RWPE2 (cell line): ENCODE measurements at places on chromosomes 3 and 15.

- no peak for DNase-seq
These were observed 459.9 kb downstream of the RAP2B start for GRCh38 chr3:153621953-153622352.

DNA sequence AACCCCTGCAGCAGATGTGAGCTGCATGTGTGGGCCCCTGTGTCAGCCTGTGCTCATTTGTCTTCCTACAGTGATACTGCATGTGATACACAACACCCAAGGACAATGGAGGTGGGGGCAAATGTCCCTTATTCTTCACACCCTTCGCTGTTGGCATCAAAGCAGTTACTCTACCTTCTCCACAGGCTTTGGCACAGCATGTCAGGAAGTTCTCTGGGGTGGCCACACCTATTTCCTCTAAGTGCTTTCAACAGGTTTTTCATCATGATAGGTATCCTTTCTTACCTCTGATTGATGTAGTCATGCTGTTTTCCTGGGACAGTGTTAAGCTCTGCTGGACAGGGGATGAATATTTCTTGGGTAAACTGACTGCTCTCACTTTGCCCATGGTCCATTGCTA is 29.5 kb downstream of the ZNF662 start:
- DNase-seq, result no peak

DNA sequence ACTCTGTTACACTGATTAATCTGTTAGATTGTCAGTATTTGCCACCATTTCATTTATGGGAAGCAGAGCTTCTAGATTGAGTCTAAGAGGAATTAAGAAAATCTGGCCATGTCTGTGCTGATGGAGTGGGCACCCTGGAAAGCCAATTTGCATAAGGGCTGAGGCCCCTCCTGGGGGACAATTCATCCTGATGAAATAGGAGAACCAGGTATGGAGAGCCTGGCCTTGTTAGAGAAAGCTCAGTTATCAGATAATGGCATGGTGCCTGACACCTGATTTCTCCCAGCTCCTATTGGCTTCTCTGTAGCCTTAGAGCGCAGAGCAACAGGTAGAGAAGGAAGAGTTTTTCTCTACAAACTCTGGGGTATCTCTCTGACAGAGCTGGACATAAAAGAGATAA is 114.2 kb downstream of the EBLN2 start:
- no peak for DNase-seq

DNA sequence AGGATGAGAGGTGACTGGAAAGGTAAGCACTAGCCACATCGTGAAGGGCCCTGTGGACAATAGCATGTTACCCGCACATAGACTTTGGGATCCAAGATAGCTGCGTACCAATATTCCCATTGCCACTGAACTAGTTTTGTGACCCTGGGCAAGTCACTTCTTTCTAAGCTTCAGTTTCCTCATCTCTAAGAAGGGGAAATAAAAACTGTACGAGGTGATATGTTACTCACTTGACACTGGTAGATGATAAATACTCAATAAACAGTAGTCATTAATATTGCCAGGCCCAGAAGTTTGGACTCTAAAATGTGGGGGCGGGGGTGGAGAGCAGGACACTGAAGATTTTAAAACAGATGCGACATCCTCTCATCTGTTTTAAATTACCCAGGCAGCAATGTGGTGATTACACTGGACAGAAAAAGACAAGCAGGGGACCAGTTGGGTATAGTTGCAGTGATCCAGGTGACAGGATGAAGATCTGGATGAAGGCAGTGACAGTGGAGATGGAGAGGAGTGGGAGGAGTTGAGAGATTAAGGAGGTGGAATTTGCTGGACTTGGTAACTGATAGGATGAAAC is 2.5 kb downstream of the ATG7 start:
- DNase-seq, result no peak

GRCh38 chr15:90401495-90401894 is 13.5 kb downstream of the IQGAP1 start:
- DNase-seq, result no peak

DNA sequence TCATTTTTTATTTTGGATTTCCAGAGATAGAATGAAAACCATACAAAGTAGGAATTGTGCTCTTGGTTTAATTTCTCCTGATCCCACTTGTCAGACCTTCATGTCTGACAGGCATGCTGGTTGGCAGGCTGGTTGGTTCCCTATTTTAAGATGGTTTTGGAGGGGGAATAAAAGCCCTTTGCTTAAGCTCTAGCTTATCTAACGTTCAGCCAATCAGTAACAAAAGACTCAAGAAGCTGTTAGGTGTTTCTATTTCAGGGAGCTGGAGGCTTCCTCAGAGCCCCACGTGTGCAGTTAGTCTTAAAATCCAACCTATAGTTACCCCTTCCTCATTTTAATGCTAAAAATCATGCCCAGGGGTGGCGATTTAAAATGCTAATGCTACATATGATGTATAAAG is 40.5 kb upstream of the XIRP1 start:
- no peak for DNase-seq

GRCh38 chr15:48596841-48597240 is 48.7 kb downstream of the FBN1 start:
- DNase-seq, result no peak

DNA sequence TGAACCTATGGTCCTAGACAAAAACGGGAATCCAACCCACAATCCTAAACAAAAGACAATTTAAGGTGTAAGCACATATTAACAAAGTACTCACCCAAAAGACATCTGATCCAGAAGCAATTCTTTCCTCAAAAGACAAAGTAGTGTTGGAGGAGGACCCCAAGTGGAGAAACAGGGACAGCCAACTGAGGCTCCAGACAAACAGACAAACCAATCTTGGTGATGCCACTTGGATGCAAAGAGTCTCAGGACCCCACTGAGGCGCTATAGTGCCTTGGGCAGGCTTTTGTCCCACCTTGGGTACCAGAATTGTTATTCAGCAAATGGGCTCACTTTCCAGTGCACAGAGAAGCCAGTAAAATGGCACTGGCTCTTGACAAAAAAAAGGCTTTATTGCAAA is 613.8 kb downstream of the DIPK2A start:
- DNase-seq, result no peak

GRCh38 chr15:47773143-47773542 is 55.8 kb downstream of the SEMA6D start:
- no peak for DNase-seq

GRCh38 chr3:14283092-14283812 is 104.6 kb downstream of the LSM3 start:
- no peak for DNase-seq

DNA sequence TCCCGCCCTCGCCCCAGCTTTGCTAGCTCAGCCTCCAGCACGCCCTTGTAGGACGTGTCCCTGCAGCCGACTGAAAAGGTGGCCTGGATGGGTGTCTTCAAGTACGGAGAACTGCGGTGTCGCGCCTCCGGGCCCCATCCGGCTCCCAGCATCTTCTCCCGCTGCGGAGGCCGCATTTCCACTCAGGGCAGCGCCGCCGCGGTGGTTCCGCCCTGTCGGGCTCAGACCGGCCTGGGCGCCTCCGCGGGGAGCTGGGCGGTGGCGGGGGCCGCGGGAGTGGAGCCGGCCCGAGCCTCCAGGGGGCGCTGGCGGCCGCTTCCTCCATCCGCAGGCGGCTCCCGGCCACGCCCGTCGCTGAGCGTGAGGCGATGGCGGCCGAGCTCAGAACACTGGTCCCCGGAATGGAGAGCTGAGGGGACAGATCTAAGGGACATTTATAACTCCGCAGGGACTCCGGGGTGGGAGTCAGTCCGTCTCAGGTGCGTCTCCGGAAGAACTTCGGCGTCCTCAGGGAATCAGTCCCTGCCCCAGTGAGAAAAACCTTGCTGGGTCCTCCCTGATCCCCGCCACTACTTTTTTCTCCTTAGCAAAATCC is 13.6 kb upstream of the SMCO1 start:
- DNase-seq, result peak; percentile 64

DNA sequence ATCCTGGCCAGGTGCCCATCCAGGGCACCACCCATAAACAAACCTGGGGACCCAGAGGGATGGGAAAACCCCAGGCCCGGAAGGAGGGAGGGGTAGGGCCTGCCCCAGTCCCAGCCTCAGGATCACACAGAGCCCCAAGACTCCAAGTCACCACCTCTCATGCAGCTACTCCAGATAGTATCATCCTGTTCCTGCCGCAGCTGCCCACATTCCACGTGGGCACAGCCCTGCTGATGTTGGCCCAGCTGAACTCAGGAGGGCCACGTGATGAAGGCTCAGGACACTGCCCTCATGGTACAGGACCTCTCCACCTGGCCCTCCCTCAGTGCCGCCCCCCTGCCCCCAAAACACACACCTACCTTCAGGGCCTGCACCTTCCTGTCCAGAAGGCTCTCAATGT is 69.5 kb downstream of the CACNA2D2 start:
- no peak for DNase-seq

DNA sequence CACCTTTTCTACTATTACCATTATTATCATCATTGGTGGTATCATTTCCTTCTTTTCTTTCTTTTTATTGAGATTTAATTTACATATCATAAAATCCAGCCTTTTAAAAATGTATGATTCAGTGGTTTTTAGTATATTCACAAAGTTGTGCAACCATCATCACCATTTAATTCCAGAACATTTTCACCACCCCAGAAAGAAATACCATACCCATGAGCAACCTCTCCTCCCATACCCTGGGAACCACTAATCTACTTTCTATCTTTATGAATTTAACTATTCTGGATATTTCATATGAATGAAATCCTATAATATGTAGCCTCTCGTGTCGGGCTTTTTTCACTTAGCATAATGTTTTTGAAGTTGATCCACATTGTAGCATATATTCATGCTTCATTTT is 29.1 kb downstream of the AAGAB start:
- DNase-seq, result no peak

GRCh38 chr3:170752571-170753155 is 117.3 kb downstream of the RPL22L1 start:
- no peak for DNase-seq

DNA sequence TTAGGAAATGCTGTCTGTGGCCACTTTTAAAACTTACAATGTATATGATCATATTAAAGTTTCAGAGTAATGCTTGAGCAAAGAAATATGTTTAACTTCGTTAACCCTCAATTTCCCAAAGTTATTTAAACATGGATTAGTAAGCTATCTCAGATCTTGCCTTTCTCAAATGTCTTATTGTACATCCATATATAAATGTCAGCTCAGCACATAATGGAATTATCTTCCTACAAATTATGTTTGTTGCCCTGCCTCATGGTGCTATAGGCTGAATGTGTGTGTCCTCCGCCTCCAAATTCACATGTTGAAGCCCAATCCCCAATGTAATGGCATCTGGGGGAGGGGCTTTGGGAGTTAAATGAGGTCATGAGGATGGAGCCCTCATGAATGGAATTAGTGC is 200.3 kb downstream of the MINAR1 start:
- no peak for DNase-seq

DNA sequence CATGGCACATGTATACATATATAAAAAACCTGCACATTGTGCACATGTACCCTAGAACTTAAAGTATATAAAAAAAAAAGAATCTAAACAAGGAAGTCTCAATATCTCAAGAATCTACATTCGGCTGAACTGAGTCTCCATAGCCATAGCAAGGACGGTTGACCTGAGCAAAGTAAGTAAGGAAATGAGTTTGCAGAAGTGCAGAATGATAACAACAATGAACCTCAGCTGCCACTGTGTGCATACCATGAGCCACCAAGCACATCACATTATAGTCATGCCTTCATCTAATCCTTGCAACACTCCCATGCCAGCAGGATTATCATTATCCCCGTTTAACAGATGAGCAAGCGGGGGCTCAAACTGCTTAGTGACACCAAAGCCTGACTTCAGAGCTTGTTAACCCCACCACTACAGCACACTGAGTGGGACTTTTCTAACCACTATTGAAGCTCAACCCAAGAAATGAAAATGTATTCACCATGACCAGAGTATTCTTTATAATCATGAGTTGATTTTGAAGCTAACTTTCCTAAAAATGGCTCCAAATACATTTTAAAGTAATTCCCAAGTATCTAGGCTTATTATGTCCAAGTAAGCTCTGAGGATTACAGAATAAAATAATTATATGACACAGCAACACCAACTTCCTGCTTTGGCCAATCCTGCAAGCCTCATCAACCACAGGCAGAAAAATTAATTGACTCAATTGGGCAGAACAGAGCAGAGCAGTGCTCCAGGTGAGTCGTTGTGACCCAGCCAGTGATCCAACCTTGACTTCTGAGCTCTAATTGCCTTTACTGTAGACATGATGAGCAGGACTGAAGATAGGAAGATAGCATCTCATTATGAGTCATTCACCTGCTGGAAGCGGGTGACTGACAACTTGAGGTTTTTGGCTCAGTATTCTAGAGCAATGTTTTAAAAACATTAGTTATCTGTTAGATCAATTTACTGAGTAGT is 47.3 kb upstream of the IL12A start:
- no peak for DNase-seq

DNA sequence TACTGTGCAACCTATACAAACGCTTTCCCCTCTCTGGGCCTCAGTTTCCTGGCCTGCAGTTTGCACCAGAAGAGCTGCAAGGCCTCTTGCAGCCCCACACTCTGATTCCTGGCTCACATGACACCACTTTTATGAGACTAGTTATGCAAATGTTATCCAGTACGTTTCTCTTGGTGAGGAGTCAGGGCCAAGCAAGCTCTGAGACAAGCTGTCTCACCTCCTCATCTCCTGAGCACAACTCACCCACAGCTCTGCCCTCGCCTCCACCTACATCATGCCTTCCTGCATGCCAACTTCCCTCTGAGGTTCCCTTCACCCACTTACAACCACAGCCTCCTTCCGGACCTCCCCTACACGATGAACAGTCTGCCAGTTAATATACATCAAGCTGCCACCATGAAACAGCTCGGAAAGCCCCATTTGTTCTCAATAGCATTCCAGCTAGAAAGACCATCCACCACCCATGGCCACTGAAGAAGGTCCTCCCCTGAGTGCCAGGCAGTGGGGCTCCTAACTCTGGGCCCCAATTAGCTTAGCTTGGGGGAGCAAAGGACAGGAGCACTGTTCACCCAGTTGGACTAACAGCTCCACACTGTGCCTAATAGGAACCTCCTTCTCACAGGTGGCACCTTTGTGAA is 25.0 kb downstream of the CRYGS start:
- DNase-seq, result no peak

GRCh38 chr3:38689774-38690173 is 40.3 kb upstream of the SCN5A start:
- DNase-seq, result no peak

DNA sequence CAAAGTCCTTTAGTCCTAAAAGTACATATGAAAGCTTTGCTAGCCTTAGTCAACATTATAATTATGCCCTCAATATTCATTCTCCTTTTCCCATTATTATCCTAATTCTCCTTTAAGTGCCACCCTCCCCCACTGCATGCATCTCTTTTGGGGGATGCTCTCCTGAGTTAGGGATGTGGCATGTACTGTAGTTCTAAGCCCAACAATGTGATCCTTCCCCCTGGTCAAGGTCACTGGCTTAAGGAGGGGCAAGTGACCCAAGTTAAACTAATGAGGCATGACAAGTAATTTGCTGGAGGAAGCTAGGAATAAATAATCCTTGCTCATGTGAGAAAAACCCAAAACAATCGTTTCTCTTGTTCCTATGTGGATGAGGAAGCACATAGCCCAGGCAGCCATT is 343.9 kb upstream of the SUCLG2 start:
- no peak for DNase-seq

GRCh38 chr3:123409443-123410148 is 39.3 kb downstream of the ADCY5 start:
- no peak for DNase-seq
